ENCODE measurements at places on chromosomes 4 and X.

GRCh38 chr4:179007755-179008154, 1565.5 kb upstream of the AGA start:
- DNase-seq: no peak
- no peaks in the 10 kb centered on the region for H3K4me1 ChIP-seq
- H3K27me3 ChIP-seq: no peaks in the 10 kb centered on the region
- no peaks in the 10 kb centered on the region for H3K36me3 ChIP-seq
- no peak overlapping the region for H3K27ac ChIP-seq
- no peak overlapping the region for H3K4me3 ChIP-seq

GRCh38 chr4:12050357-12050756, 621.7 kb upstream of the HS3ST1 start:
- no peaks in the 10 kb centered on the region for H3K27me3 ChIP-seq
- H3K27ac ChIP-seq: no peak overlapping the region
- no peak for DNase-seq
- H3K4me3 ChIP-seq: no peak overlapping the region

DNA sequence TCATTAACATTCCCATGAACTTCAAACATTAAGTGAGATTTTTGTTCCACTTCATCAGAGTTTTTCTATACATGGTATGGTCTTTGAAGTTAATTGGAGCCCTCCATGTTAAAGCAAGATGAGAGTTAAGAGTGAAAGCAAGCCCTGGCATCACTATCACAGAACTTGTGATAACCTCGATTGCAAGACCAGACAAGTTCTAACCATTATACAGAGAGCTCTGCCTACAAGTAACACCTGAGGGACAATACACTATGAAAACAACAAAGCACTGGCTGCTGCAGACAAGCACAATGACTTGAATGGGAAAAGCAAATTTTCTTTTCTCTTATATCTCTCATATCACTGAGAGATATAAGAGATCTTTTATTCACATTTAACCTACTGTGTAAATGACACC, 126.6 kb upstream of the GYPA start:
- DNase-seq: no peak
- H3K27me3 ChIP-seq: no peaks in the 10 kb centered on the region
- H3K4me3 ChIP-seq: no peak overlapping the region
- no peak overlapping the region for H3K27ac ChIP-seq
- H3K36me3 ChIP-seq: no peaks in the 10 kb centered on the region

GRCh38 chrX:103183912-103184311, 31.0 kb upstream of the BEX4 start:
- H3K27ac ChIP-seq: no peak overlapping the region
- peaks cover 23% of the 10 kb centered on the region for H3K27me3 ChIP-seq
- no peaks in the 10 kb centered on the region for H3K4me1 ChIP-seq

DNA sequence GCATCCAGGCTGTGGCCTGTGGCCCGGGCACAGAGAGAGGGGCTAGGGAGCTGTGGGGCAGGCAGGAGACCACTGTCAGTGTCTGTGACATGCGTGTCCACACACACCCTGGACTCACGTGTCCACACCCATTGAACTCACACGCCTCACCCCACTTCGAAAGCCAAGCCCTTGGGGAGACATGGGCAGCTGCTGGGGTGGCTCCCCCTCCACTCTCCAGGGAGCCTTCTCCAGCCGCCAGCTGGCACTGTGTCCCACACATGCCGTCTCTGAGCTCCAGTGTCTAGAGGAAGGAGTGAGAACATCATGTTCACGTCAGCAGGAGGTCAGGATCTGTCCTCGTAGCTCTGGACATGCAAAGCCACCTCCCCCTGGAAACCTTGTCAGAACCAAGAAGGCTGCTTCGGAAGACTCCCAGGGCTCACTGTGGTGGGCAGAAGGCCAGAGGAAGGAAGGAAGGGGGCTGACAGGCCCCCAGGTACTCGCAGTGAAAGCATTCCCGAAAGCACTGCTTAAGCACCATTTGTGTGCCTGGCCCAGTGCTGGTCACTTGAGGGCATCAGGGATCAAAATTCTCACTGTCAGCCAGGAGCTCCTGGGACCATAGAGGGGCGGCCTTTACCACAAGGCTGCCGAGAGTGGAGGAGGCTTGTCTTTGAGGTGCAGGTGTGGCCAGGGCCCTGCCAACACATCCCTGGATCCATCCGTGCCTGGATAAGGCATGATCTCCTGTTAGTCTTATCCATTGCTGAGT, 61.4 kb downstream of the HTRA3 start:
- H3K36me3 ChIP-seq: no peaks in the 10 kb centered on the region
- no peak overlapping the region for H3K4me3 ChIP-seq
- H3K27me3 ChIP-seq: no peaks in the 10 kb centered on the region
- peaks cover 19% of the 10 kb centered on the region for H3K4me1 ChIP-seq
- DNase-seq: peak; percentile 96
- peak overlapping the region; percentile 70 for H3K27ac ChIP-seq

GRCh38 chr4:76532805-76533204, 97.8 kb downstream of the SHROOM3 start:
- H3K27ac ChIP-seq: no peak overlapping the region
- no peaks in the 10 kb centered on the region for H3K4me1 ChIP-seq
- H3K27me3 ChIP-seq: no peaks in the 10 kb centered on the region
- DNase-seq: no peak
- no peaks in the 10 kb centered on the region for H3K36me3 ChIP-seq
- H3K4me3 ChIP-seq: no peak overlapping the region

GRCh38 chr4:78747475-78747922, 28.7 kb upstream of the BMP2K start:
- H3K27me3 ChIP-seq: no peaks in the 10 kb centered on the region
- no peak for DNase-seq
- H3K4me3 ChIP-seq: no peak overlapping the region
- no peaks in the 10 kb centered on the region for H3K36me3 ChIP-seq

DNA sequence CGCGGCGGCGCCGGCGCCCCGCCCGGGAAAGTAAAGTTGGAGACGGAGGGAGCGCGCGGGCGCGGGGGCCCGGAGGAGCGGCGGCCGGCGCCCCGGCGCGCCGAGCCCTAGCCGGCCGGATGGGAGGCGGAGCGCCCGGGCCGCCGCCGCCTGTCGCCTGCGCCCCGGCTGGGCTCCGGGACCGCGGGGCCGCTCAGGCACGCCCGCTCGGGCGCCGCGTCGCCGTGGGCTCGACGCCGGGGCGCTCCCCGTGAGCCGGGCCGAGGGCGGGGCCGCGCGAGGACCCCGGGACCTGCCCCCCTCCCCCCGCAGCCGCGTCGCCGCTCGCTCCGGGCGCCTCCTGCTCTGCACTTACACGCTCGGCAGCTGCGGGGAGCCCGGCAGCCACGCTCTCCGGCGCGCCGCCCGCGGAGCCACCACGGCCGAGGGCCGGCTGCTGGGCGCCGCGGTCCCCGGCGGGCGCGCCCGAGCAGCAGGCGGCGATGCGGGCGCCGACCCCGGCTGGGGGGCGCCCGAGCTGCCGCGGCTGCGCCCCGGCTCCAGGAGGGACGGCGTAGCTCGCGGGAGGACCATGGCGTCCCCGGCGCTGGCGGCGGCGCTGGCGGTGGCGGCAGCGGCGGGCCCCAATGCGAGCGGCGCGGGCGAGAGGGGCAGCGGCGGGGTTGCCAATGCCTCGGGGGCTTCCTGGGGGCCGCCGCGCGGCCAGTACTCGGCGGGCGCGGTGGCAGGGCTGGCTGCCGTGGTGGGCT, at the start of gene ADRA2C:
ADRA2C (plus strand) TSS at position 350 of the 749 bp plus-strand sequence; CDS start at position 572, 222 bp downstream.
- H3K4me3 ChIP-seq: peak within 1 kb of the TSS; percentile 60
- H3K27me3 ChIP-seq: peaks cover 66% of the 10 kb centered on the region
- peak; percentile 66 for DNase-seq
- peak within 1 kb of the TSS; percentile 23 for H3K27ac ChIP-seq

DNA sequence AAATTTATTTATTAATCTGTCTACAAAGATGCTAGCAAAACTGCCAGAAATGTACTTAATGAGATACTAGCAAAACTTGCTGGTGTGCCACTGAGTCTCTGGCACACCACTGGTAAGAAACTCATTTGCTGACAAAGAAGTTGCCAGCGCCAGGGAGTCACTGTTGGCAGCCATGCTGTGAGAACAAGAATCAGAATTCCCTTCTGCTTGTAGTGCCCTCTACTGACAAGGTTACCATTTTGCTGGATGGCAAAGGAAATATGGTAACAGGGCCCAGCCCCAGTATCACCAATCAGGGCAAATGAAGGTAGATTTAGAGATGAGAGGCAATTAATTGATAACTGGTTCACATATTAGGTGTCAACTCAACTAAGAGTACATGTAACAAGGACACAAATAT, 750.1 kb upstream of the ADGRL3 start:
- DNase-seq: no peak
- H3K36me3 ChIP-seq: no peaks in the 10 kb centered on the region
- no peaks in the 10 kb centered on the region for H3K27me3 ChIP-seq
- no peaks in the 10 kb centered on the region for H3K4me1 ChIP-seq
- no peak overlapping the region for H3K4me3 ChIP-seq

GRCh38 chr4:101992446-101992845, 201.9 kb downstream of the BANK1 start:
- H3K27me3 ChIP-seq: no peaks in the 10 kb centered on the region
- no peaks in the 10 kb centered on the region for H3K4me1 ChIP-seq
- H3K4me3 ChIP-seq: no peak overlapping the region
- no peaks in the 10 kb centered on the region for H3K36me3 ChIP-seq

DNA sequence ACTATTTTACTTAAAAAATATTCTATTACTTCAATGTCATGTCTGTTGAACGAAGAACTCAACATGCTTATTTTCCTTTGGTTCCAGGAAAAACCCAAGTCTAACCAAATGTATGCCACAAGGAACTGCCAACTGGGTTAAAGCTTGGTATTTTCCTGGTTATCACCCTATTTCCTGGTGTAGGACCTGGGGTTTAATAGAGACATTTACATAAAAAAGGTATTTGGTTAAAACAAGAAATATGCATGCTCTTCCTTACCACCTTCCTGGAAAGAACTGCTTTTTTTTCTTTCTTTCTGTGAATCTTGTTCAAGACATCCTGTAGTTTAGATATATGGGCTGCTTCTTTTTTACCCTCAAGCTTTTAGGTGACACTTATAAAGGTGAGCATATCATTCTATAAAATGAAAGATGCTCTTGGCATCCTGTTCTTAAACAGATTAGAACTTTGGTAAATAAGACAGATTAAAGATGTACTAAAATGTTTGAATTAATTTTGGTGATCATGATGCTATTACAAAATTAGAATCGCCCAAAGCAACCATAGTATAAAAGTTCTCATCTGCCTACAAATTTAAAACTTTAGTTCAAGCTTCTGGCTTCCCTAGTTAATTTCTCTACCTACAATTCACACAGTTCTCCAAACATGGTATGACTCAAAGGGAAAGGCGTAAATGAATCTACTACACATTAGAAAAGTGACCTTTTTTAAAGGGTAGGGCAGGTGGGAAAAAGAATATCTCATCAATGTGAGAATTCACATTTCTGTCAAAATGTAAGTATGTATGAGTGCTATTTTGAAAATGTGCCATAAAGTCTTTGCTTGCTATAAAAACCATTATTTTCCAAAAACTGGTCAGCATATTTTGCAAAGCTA, 103.5 kb downstream of the CNOT6L start:
- H3K4me3 ChIP-seq: no peak overlapping the region
- peaks cover 38% of the 10 kb centered on the region for H3K36me3 ChIP-seq
- no peaks in the 10 kb centered on the region for H3K4me1 ChIP-seq
- no peaks in the 10 kb centered on the region for H3K27me3 ChIP-seq
- DNase-seq: no peak

- no peaks in the 10 kb centered on the region for H3K4me1 ChIP-seq
- H3K27me3 ChIP-seq: no peaks in the 10 kb centered on the region
- DNase-seq: no peak
- no peak overlapping the region for H3K27ac ChIP-seq
- H3K36me3 ChIP-seq: no peaks in the 10 kb centered on the region
Measured at GRCh38 chr4:5760246-5760645, 49.2 kb downstream of the EVC start.

GRCh38 chr4:64642936-64643335, 233.7 kb upstream of the TECRL start:
- H3K36me3 ChIP-seq: no peaks in the 10 kb centered on the region
- no peaks in the 10 kb centered on the region for H3K4me1 ChIP-seq
- H3K27me3 ChIP-seq: no peaks in the 10 kb centered on the region
- no peak overlapping the region for H3K4me3 ChIP-seq
- H3K27ac ChIP-seq: no peak overlapping the region

DNA sequence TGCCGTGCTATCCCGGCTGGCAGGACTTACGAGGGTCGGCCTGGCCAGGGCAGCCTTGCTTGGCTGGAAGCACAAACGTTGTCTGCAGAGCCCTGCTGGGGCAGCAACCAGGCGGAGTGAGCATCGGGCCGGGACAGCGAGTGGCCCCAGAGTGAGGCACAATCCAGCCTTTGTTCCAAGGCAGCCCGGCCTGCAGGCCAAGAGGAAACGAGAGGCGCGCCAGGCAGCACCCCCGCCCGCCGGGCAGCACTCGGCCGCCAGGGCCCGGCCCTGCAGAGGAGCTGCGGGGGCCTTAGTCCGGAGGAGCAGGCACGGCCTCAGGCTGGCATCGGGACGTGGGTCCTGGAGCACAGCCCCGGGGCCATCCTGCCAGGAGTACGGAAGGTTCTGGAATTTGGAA, 24.1 kb downstream of the FGFRL1 start:
- H3K4me1 ChIP-seq: no peaks in the 10 kb centered on the region
- no peak for DNase-seq
- H3K27me3 ChIP-seq: peaks cover 61% of the 10 kb centered on the region
- H3K4me3 ChIP-seq: no peak overlapping the region

DNA sequence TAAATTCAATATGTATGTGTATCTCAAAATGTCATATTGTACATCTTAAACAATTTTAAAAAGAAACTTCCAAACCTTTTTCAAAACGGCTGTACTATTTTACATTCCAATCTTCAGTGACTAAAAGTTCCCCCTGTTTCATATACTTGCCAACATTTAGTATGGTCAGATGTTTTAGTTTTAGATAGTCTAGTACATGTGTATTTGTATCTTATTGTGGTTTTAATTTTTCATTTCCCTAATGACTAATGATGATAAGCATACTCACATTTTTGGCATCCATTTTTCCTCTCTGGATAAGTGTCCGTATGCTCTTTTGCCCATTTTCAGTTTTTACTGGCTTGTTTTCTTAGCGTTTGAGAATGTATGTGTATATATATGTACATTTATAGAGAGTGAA, 212.2 kb upstream of the MAGEB18 start:
- no peak overlapping the region for H3K4me3 ChIP-seq
- H3K36me3 ChIP-seq: no peaks in the 10 kb centered on the region
- DNase-seq: no peak
- H3K27me3 ChIP-seq: peaks cover 4% of the 10 kb centered on the region

GRCh38 chr4:105683038-105683437, 25.5 kb downstream of the INTS12 start:
- peaks cover 4% of the 10 kb centered on the region for H3K4me1 ChIP-seq
- DNase-seq: no peak
- H3K27me3 ChIP-seq: no peaks in the 10 kb centered on the region

- peaks cover 5% of the 10 kb centered on the region for H3K36me3 ChIP-seq
- DNase-seq: no peak
Measured at GRCh38 chr4:71472946-71473345, 134.1 kb downstream of the SLC4A4 start.

GRCh38 chr4:66562276-66562806, 892.1 kb upstream of the EPHA5 start:
- no peak overlapping the region for H3K27ac ChIP-seq
- H3K27me3 ChIP-seq: no peaks in the 10 kb centered on the region
- H3K4me3 ChIP-seq: no peak overlapping the region
- DNase-seq: no peak

GRCh38 chr4:2458546-2459491, 10.1 kb upstream of the RNF4 start:
- H3K27ac ChIP-seq: no peak overlapping the region
- H3K4me3 ChIP-seq: no peak overlapping the region
- DNase-seq: no peak

- no peak overlapping the region for H3K27ac ChIP-seq
- H3K4me1 ChIP-seq: no peaks in the 10 kb centered on the region
- H3K27me3 ChIP-seq: no peaks in the 10 kb centered on the region
- DNase-seq: no peak
Measured at GRCh38 chr4:154471526-154472331, 19.9 kb downstream of the DCHS2 start.

GRCh38 chrX:123920105-123920785, 41.3 kb upstream of the STAG2 start:
- no peaks in the 10 kb centered on the region for H3K4me1 ChIP-seq
- no peak overlapping the region for H3K27ac ChIP-seq
- DNase-seq: no peak
- no peak overlapping the region for H3K4me3 ChIP-seq
